ENCODE measurements at places on chromosomes 13 and 19.

GRCh38 chr19:49613374-49613773 is 22.4 kb downstream of the PRR12 start:
- DNase-seq = no peak

DNA sequence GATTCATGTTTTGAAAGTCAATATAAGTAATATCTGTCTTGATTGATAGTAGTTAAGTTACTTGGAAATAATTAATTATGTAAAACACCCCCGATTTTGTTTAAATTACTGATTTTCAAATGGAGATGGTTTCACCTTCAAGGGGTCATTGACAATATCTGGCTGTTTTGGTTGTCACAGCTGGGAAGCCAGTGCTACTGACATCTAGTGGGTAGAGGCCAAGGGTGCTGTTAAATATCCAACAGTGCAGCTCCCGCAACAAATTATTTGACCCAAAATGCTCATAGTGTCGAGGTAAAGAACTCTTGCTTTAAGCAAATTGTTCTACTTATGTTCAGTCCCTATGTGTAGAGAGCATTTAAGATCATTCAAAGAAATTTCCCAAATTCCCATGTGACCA is 50.6 kb upstream of the PCDH20 start:
- DNase-seq = no peak

- no peak for DNase-seq
Measured at GRCh38 chr13:57045826-57046546, 94.7 kb upstream of the PRR20A start.

GRCh38 chr13:51793570-51794271 is 10.2 kb downstream of the DHRS12 start:
- DNase-seq = no peak

DNA sequence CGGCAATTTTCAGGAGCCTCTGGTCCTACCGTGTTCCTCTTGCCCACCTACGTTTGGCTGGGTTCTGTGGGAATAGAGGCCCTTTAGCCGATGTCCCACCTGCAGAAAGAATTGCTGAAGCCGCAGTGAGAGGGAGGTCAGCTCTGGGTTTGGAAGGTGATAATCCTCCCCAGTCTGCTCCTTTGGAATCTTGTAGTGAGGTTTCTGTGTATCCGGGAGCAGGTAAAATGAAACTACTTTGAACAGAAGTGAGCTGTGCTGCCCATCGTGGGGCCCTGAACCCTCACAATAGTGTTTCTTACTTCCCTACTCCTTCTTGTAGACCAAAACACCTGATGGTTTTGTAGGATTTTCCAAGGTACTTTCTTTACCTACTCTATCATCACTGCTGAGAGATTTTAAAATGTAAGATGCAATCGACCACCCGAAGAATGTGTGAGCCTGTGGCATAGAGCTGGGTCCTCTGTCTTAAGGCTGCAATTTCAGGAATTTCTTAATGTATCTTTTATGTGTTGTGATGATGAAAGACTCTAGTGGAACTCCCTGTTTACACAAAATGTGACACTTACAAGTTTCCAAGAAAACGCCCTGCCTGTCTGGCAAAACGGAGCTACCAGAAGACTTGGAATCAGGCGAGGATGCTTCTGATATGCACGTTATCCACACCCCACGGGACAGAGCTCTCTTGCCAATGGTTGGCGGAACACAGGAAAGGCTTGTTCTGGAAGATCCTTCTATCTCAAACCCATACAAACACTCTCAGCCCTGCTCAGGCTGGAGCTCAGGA is 76.1 kb downstream of the RGCC start:
- DNase-seq = no peak

GRCh38 chr19:48719263-48720171 is at the start of gene MAMSTR:
Gene MAMSTR (minus strand): TSS chr19:48719725. CDS start chr19:48719031, 694 bp downstream.
- DNase-seq = no peak

- no peak for DNase-seq
Measured at GRCh38 chr19:45638930-45639729, at the start of gene EML2. Gene EML2 (minus strand): TSS chr19:45639397. CDS start chr19:45639376, 21 bp downstream.

DNA sequence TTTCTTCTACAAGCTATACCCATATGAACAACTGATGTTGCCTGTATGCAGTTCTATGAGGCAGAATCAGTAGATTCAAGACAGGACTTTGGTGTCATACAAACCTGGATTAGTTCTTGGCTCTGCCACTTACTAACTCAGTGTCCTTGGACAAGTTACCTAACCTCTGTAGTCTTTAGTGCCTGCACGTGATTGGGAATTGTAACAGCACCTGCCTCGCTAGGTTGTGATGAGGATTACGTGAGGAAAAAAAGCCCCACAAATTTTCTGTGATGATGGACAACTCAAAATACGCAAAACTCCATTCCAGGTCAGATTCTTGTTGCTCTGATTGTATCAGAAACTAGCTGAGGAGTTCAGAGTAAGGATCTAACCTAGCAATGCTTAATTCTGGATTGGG is 89.3 kb downstream of the LRCH1 start:
- no peak for DNase-seq

DNA sequence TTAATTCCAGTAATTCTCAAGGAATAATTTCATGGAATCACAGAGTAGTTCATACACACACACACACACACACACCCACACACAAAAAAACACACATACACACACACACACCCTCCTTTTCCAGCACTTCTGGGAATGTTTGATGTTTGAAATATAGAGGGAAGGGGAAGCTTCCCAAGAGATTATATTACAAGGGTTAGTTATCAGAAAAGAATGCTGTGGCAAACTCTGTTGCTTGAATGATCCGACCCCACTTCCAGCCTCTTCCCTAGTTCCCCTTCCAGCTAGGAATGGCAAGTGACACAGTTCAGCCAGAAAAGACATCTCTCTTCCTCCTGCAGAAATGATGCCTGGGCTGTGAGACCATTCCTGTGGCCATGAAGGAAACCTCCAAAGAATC is 49.9 kb downstream of the KCTD12 start:
- no peak for DNase-seq

GRCh38 chr13:27250833-27251165 is 559 bp upstream of the RPL21 start:
- no peak for DNase-seq

- no peak for DNase-seq
Measured at GRCh38 chr19:40542202-40542859, 34.3 kb upstream of the SHKBP1 start.

DNA sequence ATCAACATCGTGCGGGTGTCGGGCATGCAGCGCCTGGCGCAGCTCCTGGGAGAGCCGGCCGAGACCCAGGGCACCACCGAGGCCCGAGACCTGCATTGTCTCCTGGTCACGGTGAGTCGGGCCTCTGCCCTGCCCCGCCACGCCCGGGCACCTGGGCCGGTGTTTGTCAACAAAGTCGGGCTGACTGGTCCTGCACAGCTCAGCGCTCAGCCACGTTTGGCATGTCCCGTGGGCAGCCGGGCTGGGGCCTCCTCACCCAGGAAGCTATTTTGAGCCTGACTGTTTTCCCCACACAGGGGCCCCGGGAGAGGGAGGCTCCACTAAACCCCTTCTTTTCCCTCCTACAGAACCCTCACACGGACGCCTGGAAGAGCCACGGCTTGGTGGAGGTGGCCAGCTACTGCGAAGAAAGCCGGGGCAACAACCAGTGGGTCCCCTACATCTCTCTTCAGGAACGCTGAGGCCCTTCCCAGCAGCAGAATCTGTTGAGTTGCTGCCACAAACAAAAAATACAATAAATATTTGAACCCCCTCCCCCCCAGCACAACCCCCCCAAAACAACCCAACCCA is 1.3 kb downstream of the GADD45B start:
- no peak for DNase-seq

DNA sequence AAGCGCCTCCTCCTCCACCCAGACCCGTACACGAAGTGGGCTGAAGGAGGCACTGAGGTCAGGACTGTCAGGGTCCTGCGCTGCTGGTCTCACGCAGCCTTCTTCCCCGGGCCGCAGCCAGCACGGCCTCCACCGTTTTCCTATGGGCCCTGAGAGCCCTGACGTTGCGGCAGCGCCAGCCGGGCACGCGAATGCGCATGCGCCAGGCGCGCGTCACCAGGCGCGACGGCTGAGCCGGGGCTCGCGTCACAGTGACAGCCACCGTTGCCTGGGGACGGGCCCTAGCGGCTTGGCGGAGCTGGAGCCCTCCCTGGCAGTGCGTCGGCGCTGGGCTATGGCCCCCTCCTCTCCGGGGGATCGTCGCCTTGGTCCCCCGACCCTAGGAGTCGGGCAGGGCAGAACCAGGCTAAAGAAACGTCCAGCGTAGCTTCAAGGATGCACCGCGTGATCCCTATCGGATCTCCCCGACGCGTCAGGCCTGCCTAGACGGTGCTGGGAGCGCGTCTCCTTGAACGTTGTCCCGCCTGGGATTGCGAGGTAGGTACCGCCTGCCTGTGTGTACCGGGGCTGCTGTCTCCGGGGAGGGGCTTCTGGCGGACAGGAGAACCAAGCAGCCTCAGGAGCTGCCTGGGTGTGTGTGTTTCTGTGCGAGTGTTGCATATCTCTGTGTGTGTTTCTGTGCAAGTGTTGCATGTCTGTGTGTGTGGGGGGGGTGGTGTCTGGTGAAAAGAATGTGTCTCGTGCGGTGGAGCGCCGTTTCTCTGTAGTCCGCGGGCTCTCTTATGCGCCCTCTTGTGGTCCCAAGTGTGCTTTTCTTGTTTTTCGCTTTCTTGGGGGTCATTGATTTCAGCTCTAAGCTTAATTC is 43.2 kb downstream of the ZNF571 start:
- DNase-seq = peak; percentile 42

DNA sequence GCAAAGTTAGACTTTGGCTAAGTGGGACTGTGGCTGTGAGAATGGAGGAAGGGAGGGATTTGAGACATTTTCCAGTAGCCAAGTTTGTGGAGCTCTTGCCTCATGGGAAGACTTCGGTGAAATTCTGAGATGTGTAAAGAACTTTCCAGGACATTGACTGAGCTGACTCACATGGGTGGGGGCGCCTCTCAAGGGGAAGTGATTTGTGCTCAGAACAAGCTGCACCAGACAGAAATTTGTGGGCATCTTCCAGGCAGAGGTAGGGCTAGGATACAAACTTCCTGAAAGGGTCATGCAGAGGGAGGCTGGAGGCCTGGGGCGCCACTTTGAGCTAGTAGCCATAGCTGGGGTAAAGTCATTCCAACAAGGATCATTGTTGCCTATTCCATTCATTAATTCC is 9.8 kb upstream of the SIGLEC10 start:
- DNase-seq = no peak

DNA sequence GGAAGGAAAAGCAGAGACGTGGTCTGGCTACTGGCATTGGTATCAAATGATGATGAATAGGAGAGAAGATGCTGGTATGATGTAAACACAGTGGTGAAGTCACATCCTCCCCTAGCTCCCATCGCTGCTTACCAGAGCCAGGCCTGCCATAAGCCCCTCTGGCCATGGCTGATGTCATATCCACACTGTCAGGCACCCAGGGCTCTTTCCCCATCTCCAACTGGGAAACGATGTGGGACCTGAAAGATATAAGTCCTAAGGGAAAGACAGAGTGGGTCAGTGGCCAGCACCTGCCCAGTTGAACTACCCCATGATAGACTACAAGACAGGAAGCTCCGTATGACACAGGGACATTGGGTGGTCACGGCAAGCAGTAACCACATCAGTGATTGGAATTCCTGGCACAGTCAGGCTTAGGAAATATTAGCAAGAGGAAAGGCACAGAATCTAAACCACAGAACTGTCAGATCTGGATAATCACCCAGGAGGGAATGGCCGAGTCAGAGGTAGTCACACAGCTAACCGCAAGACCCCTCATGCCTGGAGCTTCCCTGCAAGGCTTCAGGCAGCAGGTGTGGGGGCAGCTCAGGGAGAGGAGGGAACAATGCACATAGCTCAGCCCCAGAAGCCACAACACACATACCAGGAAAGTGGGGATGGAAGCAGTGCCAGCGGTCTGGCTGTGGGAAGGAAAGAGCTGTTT is 3.8 kb downstream of the ZNF792 start:
- DNase-seq = no peak

DNA sequence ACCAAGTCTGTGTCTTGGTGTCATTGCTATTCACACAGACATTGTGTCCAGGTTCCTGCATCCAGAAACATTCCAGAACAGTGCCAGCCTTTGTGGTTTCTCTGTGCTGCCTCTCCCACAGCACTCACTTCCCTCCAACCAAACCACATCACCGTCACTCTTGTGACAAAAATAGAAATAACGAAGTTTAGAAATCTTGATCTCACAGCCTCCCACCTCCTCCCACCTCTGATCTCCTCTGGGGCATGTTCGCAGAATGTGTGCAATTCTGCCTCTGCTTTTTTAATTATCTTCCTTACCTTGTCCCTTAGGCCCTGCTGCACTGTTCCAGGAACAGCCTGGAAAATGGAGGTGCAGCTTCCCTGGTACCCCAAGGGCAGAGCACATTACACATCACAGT is 8.7 kb upstream of the SERPINE3 start:
- peak; percentile 73 for DNase-seq

DNA sequence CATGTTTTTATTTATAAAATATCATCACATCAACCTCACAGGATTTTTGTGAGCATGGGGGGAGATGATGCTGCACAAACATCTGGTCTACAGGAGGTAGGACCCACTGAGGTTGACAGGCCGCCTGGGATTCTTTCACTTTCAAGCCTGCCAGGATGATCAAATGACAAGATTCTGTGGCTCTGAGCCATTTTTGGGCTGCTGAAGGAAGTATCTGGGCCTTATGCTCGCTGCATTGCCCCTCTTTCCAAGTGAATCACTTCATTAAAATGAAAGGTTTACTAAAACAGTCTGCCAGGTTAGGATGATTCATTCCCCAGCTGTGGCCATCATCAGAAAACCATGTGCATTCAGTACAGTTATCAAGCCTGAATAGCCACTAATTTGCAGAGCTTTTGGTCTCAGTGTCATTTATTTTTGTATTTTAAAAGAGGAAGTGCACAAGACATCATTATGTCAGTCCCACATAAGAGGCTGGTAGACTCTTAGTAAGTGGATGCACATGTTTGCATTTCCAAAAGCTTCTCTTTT is 34.4 kb downstream of the STARD13 start:
- DNase-seq = no peak

- no peak for DNase-seq
Measured at GRCh38 chr13:39682788-39683187, 27.3 kb downstream of the COG6 start.

DNA sequence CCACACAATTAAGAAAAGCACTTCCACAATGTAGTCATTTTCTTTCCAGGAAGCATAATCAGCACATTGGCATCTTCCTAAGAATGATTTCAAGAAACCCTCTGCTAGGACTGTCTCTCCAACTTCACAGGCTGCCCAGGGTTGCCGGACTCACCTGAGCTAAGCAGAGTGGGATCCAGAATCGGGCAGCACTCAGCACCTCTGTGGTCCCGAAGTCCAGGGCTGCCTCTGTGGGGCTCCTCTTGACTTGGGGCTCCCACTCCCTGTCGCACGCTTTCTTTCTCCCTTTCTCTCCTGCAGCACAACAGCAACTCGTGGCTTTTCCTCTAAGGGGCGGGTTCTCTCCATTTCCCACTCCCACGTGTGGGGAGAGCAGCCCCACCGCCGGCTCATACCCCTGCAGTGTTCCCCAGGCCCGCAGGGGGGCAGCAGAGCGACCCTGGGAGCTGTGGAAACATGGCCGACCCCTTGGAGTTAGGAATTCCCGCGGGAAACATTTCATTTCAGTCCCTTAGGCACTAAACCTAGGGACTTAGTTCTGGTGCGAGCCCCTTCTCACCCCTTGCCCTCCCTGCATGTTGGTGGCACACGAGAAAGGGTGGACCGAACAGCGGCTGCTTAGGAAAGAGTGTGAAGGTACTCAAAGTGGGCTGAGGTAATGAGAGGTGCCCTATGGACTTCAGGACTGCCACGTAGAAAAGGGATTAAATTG is at the start of gene TMEM272:
Gene TMEM272 (minus strand): TSS at position 316 of the 712 bp plus-strand sequence. CDS start 6,647 bp downstream, outside the sequence.
- DNase-seq = peak; percentile 77

GRCh38 chr13:50386541-50387050 is 371.4 kb downstream of the KCNRG start:
- peak; percentile 34 for DNase-seq

GRCh38 chr19:14218620-14219330 is 12.8 kb upstream of the ADGRL1 start:
- DNase-seq = no peak
